Activated CD4-positive, alpha-beta T cell treated with anti-CD3 and anti-CD28 coated beads for 4 hours (primary cell): ENCODE measurements at places on chromosomes 2 and 18.

GRCh38 chr18:5646739-5647138, 102.9 kb upstream of the EPB41L3 start:
- no peak for DNase-seq

- DNase-seq = no peak
Measured at GRCh38 chr2:120828829-120829632, 93.4 kb downstream of the GLI2 start.

DNA sequence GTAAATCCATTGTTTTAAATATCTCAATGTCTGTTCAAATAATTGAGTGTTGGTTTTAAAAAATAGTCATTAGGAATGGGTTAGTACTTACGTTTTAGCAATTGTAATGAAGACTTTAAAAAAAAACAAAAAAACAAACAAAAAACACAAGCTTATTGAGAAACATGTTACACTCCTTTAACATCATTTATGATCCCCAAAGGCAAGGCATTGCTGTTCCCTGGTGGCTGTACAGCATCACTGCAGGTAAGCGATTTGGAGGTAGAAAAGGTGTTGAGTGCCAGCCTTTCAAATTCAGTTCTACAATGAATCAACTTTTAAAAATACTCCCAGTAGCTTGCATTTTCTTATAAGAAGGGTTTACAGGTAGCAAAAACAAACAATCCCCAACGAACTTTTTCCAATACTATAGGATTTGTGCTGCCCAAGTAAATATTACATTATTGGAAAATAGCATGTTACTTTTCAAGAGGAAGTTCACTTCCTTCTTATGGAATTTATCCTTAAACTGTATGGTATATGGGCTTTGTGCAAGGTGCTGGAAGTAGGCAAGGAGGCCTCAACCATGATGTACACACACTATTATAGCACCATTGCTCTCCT, 27.5 kb downstream of the CNRIP1 start:
- no peak for DNase-seq

- no peak for DNase-seq
Measured at GRCh38 chr18:6951336-6952090, 166.1 kb downstream of the LAMA1 start.

DNA sequence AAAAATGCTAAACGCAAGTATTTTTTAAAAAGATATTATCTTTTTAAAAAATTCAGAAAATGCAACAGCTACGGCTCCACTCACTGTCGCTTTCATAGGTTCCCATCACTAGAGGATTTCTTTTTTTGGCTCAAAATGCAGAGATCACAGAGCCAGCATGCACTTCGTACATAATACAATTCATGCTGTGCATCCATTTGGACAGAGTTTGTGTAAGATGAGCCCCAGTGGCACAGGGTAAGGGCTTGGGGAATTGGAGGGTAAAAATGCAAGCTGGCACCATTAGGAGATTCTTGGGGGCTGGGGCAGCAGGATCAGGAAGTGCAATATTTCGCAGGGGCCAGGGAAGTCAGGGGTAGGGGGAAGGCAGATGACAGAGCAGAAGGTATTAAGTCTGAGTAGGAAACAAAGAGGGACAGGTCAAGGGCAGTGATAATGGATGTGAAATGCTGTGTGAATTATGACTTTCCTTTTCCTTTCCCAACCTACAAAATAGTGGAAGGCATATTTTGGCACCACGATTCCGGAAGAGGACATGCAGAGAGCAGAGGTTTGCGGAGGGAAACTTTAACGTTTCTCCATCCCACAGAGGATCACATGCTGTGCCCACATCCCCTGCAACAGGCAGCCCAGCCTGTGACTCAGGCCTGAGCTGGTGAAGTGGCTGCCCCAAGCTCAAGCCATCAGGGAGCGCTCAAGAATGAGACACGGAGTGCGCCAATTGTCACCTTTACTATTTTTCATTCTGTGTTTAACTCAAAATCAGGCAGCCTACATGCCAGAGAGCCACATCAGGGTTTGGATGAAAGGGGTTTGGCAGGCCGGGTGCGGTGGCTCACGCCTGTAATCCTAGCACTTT, 4.7 kb downstream of the CAPG start:
- peak; percentile 64 for DNase-seq

DNA sequence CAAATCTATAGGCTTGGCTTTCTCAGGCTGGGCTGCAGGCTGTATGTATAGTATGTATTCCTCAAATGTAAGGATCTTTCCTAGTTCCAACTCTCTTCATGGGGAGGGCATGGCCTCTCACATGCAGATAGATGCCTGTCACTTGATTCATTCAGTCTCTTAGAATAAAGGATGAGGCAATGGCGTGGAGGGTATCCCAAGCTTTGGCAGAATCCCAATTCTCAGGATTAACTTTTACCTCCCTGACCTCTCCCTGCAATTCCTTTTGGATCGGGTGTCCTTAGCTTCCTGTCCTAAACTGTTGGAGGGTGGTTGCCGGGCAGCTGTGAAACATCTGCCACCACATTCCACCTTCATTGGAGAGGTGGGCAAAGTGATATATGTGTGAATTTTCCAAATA, 80.3 kb downstream of the INSIG2 start:
- DNase-seq = no peak

GRCh38 chr2:232476791-232477190, 10.8 kb downstream of the ECEL1 start:
- no peak for DNase-seq

GRCh38 chr2:43110442-43110871, 115.9 kb downstream of the ZFP36L2 start:
- DNase-seq = no peak

GRCh38 chr2:200862532-200863000, 1.9 kb downstream of the CLK1 start:
- DNase-seq = peak; percentile 54

DNA sequence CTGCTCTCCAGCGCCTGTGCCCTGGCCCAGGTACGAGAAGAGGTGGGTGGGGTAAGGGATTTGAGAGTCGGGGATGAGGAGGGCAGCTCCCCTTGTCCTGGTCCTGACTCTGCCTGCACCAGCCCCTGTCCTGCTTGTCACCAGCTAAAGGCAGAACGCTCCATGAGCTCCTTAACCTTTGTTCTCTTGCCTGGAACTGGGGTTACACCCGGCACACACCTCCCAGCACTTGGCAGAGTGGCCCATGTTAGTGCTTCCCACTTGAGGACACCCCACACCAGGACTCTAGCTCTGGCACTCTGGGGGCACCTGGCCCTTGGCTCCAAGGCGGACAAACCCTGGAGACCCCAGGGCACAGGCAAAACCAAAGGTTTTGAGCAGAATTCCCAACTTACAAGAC, 19.2 kb downstream of the ANO7 start:
- DNase-seq = no peak
